ENCODE measurements at places on chromosomes 2 and 18.
A peak's percentile ranks its signal among the peaks of the same experiment; 100 is the strongest.

DNA sequence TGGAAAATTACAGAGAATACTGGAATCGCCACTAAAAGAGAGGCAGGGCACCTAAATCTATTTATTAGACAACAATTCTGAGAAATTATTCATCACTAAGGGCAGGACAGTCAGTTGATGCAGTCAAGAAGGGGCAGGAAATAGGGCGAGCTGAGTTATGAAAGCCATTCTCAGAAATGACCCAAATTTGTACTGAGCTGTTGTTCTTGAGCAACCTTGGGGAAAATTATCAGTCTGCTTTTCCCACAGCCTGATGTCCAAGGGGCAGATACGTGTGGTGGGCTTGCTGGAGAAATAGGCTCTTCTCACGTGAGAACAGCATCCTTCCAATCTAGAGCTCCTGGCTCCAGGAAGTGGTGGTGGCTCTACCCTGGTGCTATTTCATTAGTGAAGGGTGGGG, 38.6 kb downstream of the STON1 start:
- DNase-seq = no peak

DNA sequence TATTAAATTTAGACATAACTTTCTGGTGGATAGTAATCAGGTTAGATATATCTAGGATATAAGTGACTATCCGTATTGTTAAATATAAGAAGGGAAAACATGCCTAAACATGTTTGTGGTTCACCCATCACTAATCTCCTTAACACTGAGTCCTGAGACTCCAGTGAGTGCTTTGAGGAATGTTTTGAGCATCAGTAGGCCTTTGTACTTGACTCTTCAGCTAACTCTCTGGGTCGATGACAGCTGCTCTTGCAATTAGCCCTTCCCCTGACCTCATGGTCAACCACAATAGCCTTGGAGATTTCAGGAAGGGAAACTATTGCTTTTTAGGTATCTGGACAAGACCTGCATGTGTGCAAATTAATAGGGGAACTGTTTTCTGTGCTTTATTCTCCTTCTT, 716.8 kb downstream of the EPHA4 start:
- no peak for DNase-seq

DNA sequence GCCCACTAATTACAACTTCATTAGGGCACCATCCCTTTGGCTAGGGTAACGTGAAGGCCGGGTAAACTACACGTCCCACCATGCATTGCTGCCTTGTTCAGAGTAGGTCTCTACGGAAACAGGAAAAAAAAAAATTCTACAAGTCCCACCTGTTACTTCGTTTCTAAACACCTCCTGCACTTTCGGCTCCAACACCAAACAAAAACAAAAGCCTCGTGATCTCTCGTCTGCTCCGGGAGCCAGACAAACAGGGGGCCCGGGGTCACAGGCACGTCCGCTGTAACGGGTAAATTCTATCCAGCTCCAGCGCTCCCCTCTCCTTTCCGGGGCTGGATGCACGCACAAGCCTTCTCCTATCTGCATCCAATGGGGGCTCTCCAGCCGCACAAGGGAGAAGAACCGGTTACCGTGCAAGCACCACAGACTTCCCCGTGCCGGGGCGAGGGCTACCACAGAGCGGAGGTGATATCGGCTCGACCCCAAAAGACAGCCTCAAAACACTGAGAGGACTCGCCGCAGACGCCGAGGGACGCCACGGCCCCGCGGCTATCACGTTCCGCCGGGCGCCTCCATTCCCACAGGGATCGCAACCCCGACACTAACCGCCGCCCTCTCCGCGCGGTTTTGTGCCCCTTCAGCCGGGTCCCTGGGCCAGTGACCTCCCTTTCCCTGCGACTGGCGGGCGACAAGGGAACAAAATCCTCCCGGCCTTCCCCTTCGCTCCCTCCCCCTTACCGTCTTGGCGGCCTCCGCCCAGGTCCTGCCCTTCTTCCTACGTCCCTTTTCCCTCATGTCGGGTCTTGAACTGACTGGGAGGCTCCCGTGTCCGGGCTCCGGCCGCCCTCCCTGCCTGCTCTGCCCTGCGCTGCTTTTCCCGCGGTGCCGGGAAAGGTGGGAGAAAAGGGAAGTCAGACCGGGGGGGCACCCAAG, 591 bp downstream of the ASXL2 start:
- DNase-seq = peak; percentile 30

- DNase-seq = no peak
Observed at GRCh38 chr2:231390667-231391066, 4.8 kb upstream of the B3GNT7 start.

- no peak for DNase-seq
Observed at GRCh38 chr2:182173944-182174622, 188.4 kb downstream of the PPP1R1C start.

DNA sequence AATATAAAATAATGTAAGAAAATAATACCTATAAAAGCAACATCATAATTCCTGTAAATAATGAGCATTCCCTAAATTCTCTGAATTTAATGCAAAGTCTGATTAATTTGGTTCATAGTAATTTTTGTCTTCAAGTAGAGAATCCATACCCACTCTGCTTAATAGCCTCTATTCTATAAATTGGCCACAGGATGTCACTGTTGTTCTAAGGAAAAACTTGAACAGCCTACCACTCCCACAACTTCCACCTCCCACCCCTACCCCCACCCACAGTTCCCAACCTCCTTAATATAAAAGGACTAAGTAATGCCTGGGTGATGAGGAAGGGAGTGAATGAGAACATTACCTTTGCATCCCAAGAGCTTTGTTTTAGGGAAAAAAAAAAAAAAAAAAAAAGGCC, 27.2 kb upstream of the BBS5 start:
- DNase-seq = no peak
